Activated naive CD4-positive, alpha-beta T cell treated with anti-CD3 and anti-CD28 coated beads, Interleukin-2, amount 10 ng/mL, durations not matched to agents 7 days and 5 days (primary cell): ENCODE measurements at places on chromosomes 3 and 15.

DNA sequence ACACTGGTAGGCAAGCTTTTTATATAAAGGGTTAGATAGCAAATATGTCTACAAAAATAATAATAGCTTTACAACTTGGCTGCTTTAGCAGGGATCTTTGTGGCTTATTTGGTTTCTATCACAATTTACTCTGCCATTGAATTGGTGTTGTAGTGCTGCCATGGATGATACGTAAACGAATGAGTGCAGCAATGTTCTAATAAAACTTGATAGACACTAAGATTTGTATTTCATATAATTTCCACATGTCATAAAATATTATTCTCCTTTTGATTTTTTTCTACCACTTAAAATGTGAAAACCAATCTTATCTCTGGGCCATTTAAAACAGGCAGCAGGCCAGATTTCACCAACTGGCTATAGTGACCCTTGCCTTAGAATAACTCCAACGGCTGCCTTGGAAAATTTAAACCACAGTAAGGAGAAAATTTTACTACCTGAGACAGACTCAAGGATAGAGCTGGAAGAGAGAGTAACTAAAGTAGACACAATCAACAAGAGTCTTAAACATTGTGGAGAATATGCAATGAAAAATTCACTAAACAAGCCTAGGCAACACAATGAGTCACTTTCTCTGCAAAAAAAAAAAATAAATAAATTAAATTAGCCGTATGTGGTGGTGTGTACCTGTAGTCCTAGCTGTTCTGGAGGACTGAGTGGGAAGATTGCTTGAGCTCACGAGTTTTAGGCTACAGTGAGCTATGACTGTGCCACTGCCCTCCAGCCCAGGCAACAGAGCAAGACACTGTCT lies 8.1 kb downstream of the NPHP3 start:
- DNase-seq = no peak

DNA sequence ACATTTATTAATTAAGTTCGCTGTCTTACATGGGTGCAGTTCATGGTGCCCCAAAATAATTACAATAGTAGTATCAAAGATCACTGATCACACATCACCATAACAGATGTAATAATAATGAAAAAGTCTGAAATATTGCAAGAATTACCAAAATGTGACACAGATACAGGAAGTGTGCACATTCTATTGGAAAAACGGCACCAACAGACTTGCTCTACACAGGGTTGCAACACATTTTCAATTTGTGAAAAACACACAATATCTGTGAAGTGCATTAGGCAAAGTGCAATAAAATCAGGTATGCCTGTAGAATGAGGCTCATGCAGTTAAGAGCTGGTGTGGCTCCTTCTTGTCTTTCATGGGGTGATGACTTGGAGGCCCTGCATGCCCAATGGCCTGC lies 265.8 kb downstream of the RPLP1 start:
- DNase-seq = no peak

DNA sequence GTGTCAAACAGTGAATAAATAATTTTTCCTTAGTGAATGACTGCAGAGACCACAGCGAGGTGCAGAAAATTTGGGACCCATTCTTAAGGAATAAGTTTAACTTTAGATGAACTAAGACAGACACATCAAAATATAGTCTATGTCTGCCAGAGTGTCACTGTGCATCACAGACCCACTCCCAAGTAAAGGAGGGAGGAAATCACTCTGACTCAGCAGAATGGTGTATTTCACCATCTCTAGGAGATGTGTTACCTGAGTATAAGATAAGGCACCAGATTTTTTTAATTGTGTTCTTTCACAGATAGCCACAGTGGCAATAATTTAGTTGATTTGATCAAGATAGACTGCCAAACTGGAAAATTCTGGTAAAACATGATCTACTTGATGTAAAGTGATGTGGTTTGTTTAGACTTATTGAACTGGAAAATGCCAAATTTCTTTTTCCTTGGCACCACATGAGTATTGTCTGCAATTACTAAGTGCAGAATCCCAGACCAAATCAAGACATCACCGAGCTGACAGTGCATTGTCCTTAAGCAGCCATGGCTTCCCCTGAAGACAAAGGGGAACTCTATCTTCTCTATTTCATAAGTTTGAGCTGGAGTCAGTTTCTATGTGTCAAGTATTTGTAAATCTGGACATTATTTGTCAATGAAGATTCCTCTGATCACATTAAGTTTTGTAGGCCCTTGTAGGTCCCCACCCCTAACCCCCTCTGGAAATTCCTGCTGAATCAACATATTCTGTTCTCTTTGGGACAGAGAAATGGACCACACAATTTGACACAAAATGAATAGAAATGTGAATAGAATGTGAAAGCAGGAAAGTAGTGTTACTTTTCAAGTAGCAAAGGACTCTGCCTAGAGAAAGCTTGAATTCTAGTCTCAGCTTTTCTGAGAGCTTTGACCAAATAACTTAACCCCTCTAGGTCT lies 47.6 kb downstream of the TIPARP start:
- no peak for DNase-seq

GRCh38 chr3:58874795-58875194 lies 175.0 kb downstream of the CFAP20DC start:
- DNase-seq = no peak

- no peak for DNase-seq
These were observed 10.6 kb downstream of the TRH start for GRCh38 chr3:129985113-129985512.
